ENCODE measurements at places on chromosomes 16 and 17.

DNA sequence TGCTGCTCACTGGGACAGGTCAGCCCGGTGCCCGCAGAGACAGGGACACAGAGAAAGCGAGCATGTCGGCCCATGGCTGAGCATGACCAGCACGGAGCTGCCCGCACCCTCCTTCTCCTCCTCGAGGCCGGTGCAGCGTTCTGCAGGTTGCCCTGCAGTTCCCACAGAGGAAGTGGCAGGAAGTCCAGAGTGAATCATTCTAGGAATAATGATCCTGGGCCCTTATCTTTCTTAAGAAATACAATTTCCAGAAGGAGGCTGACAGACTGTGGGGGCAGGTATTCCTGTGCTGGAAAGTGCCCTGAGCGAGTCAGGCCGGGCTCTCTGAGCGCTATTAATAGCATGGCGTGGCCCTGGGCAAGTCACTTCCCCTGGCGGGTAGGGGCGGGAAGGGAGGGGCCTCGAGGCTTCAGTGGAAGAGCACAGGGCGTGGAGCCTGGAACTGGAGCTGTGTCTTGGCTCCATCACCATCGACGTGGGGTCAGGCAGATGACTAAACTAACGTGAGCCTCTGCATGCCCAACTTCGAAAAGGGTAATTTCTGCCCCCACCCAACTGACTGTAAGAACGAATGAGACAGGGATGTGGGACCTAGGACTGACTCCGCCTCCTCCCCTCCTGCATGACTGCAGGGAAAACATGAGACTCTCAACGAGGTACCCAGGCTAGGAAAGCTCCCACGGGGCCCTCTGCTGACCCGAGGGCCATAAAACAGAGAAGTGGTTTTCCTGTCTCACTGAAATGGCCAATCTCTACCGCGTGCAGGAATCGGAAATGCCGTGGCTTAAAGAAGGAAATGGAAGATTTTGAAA lies 9.8 kb downstream of the TMEM204 start:
- peak; percentile 66 for DNase-seq
- peak overlapping the region; percentile 54 for H3K4me3 ChIP-seq
- peaks cover 58% of the 10 kb centered on the region for H3K4me1 ChIP-seq
- peaks cover 51% of the 10 kb centered on the region for H3K36me3 ChIP-seq
- H3K27me3 ChIP-seq = no peaks in the 10 kb centered on the region

- no peaks in the 10 kb centered on the region for H3K27me3 ChIP-seq
- H3K4me3 ChIP-seq = no peak overlapping the region
- no peak for DNase-seq
- H3K27ac ChIP-seq = no peak overlapping the region
Observed at GRCh38 chr16:64983231-64983630, 138.6 kb downstream of the CDH11 start.

GRCh38 chr16:11698271-11698689 lies 30.0 kb downstream of the SNN start:
- peaks cover 43% of the 10 kb centered on the region for H3K4me1 ChIP-seq
- H3K36me3 ChIP-seq = peaks cover 57% of the 10 kb centered on the region
- H3K4me3 ChIP-seq = no peak overlapping the region

DNA sequence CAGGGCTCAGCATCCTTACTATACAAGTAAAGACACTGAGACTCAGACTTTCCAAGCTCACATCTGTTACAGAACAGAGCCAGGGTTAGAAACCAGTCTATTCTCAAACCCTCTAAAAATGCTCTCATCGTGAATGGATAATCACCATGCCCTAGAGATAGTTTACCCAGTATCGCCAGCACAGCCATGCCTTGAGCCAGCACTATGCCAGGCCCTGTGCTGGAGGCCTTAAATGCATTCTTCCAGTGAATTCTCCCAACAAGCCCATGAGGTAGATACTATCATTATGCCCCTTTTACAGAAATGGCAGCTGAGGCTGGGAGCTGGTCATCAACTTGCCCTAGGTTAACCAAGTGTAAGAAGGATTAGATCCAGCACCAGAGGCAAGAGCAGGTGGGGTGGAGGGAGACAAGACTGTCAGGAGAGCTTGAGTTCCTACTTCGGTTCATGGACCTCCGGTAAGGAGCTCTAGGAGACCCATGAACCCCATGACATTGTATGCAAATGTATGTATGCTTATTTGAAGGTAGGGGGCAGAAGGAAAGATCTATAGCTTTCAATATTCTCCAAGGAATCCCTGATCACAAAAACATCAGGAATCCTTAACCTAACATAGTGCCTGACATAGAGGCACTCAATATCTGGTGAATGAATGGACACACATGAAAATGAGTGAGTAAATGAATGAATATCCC lies 5.2 kb downstream of the KRT14 start:
- H3K4me1 ChIP-seq = no peaks in the 10 kb centered on the region
- peaks cover 17% of the 10 kb centered on the region for H3K27me3 ChIP-seq

GRCh38 chr17:81309140-81309858 lies 14.2 kb upstream of the SLC38A10 start:
- DNase-seq = peak; percentile 56
- no peak overlapping the region for H3K27ac ChIP-seq
- no peaks in the 10 kb centered on the region for H3K36me3 ChIP-seq
- no peaks in the 10 kb centered on the region for H3K27me3 ChIP-seq
- H3K4me3 ChIP-seq = no peak overlapping the region
- H3K4me1 ChIP-seq = peaks cover 8% of the 10 kb centered on the region

DNA sequence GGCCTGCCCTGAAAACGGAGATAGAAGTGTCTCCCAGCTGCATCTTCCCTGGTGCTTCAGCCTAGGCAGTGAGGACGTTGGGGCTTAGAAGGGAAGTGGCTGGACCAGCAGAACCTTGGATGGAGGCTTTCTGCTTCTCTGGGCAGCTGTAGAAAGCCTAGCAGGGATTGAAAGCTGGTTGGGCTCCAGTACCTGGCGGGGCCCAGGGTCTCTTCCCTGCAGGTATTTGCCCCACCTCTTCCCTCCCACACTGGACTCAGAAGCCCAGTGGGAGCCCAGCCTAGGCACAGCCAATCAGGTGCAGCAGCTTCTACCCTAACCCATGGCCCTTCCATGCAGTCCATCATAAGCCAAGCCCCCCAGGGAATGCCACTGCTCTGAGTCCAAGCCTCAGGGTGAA lies 190.3 kb upstream of the IRX6 start:
- no peak overlapping the region for H3K27ac ChIP-seq
- H3K36me3 ChIP-seq = no peaks in the 10 kb centered on the region
- no peaks in the 10 kb centered on the region for H3K27me3 ChIP-seq
- DNase-seq = no peak

DNA sequence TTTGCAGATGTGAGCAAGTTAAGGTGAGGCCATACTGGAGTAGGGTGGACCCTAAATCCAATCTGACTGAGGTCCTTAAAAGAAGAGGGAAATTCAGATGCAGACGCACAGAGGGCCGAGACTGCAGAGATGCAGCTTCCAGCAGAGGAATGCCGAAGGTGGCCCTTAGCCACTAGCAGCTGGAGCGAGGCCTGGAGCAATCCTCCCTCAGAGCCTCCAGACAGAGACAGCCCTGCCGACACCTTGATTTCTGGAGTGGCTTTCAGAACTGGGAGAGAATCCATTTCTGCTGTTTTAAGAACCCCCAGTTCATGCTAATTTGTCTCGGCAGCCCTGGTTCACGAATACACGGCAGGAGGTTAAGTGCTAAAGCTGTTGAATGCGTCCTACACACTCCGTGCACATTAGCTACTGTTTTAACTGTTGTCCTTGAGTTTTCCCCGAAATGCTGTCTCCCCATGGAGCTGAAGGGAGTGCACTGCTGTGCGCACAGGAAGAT lies 135.5 kb downstream of the IRF8 start:
- H3K27me3 ChIP-seq = peaks cover 14% of the 10 kb centered on the region
- H3K36me3 ChIP-seq = no peaks in the 10 kb centered on the region
- H3K4me1 ChIP-seq = peaks cover 6% of the 10 kb centered on the region
- no peak overlapping the region for H3K27ac ChIP-seq

DNA sequence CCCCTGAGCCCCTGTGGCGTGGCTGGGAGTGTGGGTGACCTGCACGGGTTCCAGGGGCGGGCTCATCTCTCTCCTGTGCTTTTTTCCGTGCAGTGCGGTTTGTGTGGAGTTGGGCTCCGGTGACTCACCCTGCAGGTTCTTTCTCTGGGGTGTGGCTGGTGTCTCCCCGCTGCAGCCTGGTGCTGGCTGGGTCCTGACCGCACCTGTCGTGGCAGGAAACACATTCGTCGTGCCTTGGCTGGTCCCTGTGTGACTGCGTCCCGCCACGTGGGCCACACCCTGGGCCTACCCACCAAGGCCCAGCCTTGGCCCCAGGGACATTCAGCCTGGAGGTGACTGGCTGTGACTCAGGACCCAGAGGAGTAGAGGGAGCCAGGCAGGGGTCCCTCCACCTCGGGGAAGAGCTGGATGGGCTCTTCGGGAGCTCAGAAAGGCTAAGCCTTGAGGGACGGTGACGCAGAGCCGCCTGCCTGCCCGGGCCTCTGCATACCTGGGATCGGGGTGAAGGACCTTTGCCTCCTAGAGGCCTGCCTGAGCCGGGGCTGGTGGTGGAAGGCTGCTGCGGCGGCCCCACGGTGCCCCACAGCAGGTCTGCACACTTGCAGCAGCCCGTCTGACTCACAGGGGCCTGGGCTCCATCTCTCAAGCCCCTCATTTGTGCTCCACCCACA lies 7.8 kb downstream of the TRAF7 start:
- no peaks in the 10 kb centered on the region for H3K27me3 ChIP-seq
- no peak for DNase-seq
- no peak overlapping the region for H3K4me3 ChIP-seq
- peak overlapping the region; percentile 32 for H3K27ac ChIP-seq

DNA sequence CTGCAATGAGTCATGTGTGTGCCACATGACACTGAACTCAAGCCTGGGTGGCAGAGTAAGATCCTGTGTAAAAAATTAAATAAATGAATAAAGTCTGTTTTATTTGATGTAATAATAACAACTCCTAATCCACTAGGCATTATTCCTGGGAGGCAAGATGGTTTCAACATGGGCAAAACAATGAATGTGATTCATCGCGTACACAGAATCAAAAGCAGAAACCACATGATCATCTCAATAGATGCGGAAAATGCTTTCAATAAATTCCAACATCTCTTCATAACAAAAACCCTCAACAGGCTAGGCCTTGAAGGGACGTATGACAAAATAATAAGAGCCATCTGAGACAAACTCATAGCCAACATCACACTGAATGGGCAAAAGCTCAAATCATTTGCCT lies 195.4 kb downstream of the CDH11 start:
- H3K27ac ChIP-seq = no peak overlapping the region
- H3K36me3 ChIP-seq = no peaks in the 10 kb centered on the region
- H3K27me3 ChIP-seq = no peaks in the 10 kb centered on the region

- peaks cover 54% of the 10 kb centered on the region for H3K27me3 ChIP-seq
- H3K36me3 ChIP-seq = no peaks in the 10 kb centered on the region
- H3K4me3 ChIP-seq = no peak overlapping the region
- H3K4me1 ChIP-seq = peaks cover 8% of the 10 kb centered on the region
- H3K27ac ChIP-seq = no peak overlapping the region
Observed at GRCh38 chr17:74632617-74633016, 9.1 kb upstream of the CD300E start.

GRCh38 chr17:29709866-29710519 lies 87.3 kb upstream of the CORO6 start:
- H3K27me3 ChIP-seq = no peaks in the 10 kb centered on the region
- no peak for DNase-seq
- no peak overlapping the region for H3K27ac ChIP-seq
- peaks cover 40% of the 10 kb centered on the region for H3K36me3 ChIP-seq
- H3K4me1 ChIP-seq = peaks cover 51% of the 10 kb centered on the region
- no peak overlapping the region for H3K4me3 ChIP-seq

GRCh38 chr16:2226245-2226793 lies 2.9 kb downstream of the E4F1 start:
- H3K36me3 ChIP-seq = peaks cover 4% of the 10 kb centered on the region
- no peak for DNase-seq
- H3K4me3 ChIP-seq = no peak overlapping the region
- no peaks in the 10 kb centered on the region for H3K27me3 ChIP-seq
- peaks cover 21% of the 10 kb centered on the region for H3K4me1 ChIP-seq
- H3K27ac ChIP-seq = peak overlapping the region; percentile 16

DNA sequence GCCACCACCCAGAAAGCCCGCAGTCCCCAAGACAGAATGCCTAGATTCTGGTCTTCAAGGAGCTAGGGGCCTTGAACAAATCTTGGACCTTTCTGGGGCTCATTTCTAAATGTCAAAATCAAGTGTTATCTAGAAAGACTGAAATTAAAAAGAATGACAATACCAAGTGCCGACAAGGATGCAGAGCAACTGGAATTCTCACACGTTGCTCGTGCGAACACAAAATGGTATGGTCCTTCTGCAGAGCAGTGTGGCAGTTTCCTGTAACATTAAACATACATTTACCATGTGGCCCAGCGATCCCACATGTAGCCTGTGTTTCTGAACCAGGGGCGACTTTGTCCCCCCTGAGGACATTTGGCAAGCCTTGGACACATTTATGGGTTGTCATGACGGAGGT lies 137.9 kb downstream of the GAS7 start:
- peaks cover 2% of the 10 kb centered on the region for H3K27me3 ChIP-seq
- H3K36me3 ChIP-seq = no peaks in the 10 kb centered on the region
- H3K27ac ChIP-seq = no peak overlapping the region
- H3K4me1 ChIP-seq = peaks cover 14% of the 10 kb centered on the region
- H3K4me3 ChIP-seq = no peak overlapping the region

- no peak overlapping the region for H3K27ac ChIP-seq
- H3K4me1 ChIP-seq = peaks cover 35% of the 10 kb centered on the region
- H3K4me3 ChIP-seq = no peak overlapping the region
- no peak for DNase-seq
- no peaks in the 10 kb centered on the region for H3K27me3 ChIP-seq
- H3K36me3 ChIP-seq = no peaks in the 10 kb centered on the region
Observed at GRCh38 chr17:18988546-18989173, 15.9 kb downstream of the FAM83G start.

- no peak overlapping the region for H3K27ac ChIP-seq
- no peaks in the 10 kb centered on the region for H3K36me3 ChIP-seq
- DNase-seq = no peak
Observed at GRCh38 chr16:8583732-8584131, 6.6 kb downstream of the TMEM114 start.

DNA sequence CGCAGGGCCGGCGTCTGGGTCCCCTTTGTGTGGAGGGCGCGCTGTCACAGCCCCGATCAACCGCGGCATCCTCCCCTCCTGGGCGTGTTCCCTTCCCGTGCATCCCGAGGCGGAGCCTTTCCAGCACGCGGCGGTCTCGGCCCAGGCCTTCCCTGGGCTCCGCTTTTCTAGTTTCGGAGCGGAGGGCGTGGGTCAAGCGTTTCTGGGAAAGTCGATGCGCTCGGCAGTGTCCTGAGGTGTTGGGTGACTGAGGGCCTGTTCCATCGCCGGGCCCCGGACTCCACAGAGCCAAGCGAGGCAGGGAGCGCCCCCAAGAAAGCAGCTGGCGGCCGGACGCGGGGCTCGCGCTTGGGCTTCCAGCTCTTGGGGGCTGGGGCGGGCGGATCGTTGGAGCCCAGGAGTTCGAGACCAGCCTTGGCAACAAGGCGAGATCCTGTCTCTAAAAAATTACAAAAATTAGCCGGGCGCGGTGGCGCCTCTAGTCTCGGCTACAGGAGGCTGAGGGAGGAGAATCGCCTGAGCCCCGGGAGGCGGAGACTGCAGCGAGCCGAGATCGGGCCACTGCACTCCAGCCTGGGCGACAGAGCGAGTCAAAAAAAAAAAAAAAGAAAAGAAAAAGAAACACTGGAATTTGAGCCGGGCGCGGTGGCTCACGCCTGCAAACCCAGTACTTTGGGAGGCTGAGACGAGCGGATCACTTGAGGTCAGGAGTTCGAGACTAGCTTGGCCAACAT lies 806 bp downstream of the IFT140 start:
- H3K27me3 ChIP-seq = no peaks in the 10 kb centered on the region
- peak overlapping the region; percentile 97 for H3K27ac ChIP-seq
- peaks cover 13% of the 10 kb centered on the region for H3K36me3 ChIP-seq
